AML-193 (cell line): ENCODE measurements at places on chromosomes 5 and 9.

DNA sequence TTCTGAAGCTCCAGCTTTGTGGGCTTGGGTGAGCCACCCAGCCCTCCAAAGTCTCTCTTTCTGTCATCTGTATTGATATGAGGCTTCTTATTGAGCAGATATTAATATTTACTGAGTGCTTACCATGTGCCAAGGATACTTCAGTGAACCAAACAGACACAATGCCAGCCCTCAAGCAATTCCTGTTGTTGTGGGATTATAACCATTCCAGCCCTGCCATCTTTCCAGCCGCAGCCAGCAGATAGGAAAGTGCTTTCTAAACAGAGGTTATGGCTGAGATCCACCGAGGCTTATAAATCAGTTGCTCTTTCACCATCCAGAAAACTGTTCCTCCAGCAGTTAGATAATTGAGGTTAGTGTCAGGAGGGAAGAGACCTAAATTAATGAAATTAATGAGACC, 137.7 kb upstream of the ALDH1B1 start:
- DNase-seq: no peak

- DNase-seq: no peak
Measured at GRCh38 chr9:94068257-94068656, 16.0 kb upstream of the PTPDC1 start.

DNA sequence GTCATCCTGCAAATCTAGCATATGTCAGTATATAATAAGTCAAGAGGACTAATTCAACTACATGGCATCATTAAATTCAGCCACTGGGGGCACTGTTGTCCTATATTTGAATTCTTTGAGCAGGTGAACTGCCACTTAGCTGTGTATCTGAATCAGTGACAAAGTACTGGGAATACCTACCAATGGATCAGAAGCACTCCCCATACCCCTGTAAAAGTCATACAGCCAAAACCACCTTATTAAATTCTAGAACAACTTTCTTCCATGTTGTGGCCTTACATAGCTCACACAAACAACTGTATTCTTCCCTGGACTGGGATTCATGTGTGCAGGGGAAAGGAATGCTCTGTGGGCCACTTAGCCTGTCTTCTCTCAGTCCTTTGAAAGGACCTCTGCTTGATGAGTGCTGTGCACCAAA, 57.4 kb upstream of the PLPP6 start:
- peak; percentile 69 for DNase-seq

- no peak for DNase-seq
Measured at GRCh38 chr5:115028557-115028956, 141.2 kb downstream of the TRIM36 start.

DNA sequence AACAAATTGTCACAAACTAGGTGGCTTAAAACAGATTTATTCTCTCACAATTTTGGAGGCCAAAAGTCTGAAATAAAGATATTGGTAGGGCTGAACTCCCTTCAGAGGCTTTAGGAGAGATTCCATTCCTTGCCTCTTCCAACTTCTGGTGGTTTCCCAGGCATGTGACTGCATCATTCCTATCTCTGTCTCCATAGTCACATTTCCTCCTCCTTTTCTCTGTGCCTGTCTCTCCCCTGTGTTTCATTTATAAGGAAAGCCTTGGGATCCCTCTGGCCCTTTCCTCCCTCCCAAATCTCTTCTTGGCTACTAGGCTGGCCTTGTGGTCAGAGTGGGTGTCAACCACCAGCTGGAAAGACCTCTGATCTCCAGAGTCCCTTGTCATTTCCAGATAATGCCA, 78.2 kb downstream of the SNX18 start:
- DNase-seq: no peak

- DNase-seq: no peak
Measured at GRCh38 chr9:121328876-121329681, 41.0 kb downstream of the STOM start.

- DNase-seq: no peak
Measured at GRCh38 chr5:58828258-58828657, 245.4 kb downstream of the RAB3C start.

GRCh38 chr5:139710319-139711066, 62.3 kb downstream of the CXXC5 start:
- peak; percentile 32 for DNase-seq

DNA sequence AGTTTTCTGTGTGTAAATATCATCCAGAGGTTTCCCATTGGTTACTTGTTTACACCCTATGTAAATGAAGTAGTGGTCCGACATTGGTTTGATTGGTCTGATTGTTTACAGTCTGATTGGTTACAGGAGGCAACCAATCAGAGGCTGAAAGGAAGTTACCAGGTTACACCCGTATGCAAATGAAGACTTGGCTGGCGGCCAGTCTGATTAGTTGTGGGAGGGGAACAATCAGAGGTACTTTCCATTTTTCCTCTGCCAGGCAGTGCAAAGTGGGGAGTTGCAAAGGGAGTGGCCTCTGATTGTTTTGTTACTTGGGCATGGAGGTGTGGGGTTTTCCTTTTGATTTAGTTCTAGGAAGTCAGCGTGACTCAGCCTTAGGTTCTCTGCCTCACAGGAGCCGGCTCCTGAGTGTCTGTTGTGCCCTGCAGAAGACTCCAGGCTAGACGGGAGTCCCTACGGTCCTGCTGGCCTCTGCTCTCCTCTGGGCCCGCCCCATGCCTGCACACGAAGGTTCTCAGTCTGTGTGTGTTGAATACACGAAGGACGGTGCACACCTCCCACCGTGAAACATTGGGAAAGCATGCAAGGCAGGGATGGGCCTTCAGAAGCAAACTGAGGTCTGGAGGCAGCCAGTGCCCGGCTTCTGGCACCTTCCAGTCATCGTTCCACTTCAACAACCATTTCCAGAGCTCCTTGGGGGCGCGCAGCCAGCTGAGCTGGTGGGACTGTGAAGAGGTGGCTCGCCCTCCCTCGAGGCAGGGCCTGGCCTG, 42.9 kb downstream of the OLFM1 start:
- no peak for DNase-seq

- DNase-seq: peak; percentile 36
Measured at GRCh38 chr5:78162253-78162862, 132.1 kb downstream of the AP3B1 start.

DNA sequence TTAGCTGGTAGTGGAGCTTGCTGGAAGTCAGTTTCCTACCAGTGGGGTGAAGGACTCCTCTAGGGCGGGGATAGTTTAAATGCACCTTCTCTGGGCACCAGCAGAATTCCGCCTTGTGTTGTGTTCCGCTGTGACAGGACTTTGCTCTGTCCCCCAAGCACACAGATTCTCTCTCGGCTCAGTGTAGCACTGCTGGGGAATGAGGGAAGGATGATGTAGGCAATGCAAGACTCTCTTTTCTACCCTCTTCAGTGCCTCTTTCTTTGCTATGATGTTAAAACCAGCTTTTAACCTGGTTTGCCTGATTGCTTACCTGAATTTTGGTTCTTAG, 155.2 kb upstream of the SH3GL2 start:
- DNase-seq: no peak

DNA sequence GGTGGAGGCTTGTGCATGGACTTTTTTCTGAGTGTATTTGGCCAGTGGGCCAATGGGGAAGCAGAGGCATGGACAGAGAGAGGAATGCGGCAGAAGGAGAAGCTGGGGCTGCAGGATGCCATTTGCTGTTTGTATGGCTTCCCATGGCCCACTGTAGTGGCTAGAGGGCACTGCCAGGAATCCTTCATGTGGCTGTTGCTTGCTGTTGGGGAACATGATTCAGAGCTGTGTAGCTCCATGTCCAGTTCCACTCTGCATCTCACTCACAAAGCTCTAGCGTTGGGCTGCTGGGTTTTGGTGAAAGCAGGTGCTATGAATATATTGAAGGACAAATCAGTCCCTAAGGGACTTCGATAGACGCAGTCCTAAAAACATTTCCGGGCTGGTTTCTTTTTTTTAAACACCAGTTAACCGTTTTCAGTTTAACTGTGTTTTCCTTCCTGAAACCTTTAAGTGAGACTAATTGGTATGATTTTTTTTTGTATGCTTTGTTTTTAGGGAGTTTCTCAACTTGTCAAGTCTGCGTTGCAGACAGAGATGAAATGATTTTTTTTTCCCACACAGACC, 51.3 kb downstream of the SLC22A5 start:
- DNase-seq: peak; percentile 20

GRCh38 chr9:121640076-121640475, 11.4 kb upstream of the DAB2IP start:
- DNase-seq: no peak

DNA sequence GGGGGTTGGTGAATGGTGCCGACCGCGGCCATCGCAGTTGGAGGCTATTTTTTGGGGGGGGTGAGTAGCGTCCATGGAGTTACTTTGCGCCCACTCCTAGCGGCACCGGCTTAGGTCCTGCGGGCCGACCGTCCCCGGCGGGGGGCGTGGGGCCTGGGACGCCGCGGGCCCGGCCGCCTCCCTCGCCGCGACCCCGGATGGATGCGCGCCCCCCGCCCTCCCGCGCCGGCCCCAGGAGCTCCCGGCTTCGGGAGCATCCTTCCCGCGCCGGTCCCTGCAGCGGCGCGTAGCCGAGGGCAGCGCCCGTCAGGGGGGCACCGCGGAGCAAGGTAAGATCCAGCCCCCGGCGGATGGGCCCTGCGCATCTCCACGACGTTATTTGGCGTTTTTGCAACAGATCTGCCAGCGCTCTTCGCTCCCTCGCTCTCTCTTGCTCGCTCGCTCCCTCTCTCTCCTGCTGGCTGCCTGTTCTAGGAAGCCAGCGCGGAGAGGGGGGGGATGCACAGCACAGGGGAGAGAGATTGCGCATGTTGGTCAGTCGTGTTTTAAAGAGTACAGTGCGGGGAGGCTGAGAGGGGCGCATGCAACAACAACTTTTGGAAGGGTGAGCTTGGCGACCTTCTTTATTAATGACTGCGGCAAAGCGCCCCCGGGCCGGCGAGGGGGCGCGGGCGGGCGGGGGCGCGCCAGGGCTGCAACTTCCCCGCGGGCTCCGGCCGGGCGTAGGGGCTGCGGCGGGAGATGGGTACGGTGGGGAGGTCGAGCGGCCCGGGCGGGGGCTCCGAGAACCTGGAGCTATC, 413 bp downstream of the JADE2 start:
- peak; percentile 55 for DNase-seq

- DNase-seq: no peak
Measured at GRCh38 chr9:121765021-121765950, 113.9 kb downstream of the DAB2IP start.

- no peak for DNase-seq
Measured at GRCh38 chr5:158126442-158127405, 267.8 kb upstream of the CLINT1 start.

DNA sequence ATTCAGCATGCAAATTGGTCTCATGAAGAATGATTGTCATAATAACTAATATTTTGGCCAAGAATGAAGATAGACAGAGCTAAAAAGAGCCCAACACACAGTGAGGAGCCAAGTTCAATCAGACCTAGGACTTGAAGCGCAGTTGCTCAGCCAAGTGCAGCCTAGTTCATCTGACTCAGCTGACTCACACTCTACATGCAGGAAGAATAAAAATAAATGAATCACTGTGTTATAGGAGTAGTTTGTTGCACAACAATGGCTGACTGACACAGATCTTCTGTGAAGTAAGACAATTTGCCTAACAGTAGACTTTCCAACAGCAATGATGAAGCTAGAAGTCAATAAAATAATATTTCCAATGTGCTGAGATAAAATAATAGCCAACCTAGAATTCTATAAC, 261.5 kb downstream of the CEMIP2 start:
- DNase-seq: no peak

GRCh38 chr5:132528866-132529634, 14.3 kb downstream of the IL5 start:
- no peak for DNase-seq

- DNase-seq: no peak
Measured at GRCh38 chr5:102747386-102748166, 7.5 kb upstream of the PAM start.

DNA sequence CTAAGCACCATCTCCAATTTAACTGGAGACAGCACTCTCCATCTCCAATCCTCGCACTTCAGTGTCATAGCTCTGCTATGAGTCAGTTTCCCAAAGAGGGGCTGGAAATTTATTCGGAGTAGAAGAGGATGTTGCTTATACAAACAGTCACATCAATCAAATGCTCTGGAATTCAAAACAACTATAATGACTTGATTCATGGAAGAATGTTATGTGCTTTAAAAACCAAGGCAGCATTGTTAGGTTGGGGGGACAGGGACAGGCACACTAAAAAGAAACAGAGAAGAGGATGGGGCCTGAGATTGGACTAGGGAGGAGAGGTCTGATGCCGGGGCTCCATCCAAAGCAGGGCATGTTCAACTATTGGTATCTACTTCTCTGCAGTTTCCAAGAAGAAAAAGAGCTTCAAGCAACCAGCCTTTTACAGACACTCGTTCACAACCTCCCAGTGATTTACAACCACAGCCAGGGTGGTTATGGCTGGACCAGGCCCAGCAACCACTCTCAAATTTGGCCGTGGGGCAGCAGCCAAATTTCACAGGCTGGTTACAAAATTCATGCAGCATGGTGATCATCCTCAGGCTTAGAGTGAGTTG, 117.5 kb upstream of the ZNF366 start:
- no peak for DNase-seq

DNA sequence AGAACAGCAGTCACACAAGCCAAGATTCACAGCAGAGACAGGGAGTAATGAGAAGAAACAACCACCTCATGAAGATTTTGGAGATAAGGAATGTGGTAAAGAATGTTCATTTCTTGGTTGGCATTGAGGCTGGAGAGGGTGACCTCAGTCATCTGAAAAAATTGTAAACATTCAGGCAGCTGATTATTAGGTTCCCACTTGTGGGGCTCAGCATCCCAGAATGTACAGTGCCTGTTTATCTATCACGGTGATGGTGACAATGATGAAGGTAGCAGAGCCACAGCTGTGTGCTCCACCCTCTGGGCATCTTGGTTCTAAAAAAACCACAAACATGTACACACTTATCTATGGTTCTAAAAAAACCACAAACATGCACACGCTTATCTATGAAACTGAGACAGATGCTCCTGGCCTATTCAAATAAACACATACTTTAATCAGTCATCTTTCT, 143.9 kb upstream of the MOCS2 start:
- DNase-seq: no peak

DNA sequence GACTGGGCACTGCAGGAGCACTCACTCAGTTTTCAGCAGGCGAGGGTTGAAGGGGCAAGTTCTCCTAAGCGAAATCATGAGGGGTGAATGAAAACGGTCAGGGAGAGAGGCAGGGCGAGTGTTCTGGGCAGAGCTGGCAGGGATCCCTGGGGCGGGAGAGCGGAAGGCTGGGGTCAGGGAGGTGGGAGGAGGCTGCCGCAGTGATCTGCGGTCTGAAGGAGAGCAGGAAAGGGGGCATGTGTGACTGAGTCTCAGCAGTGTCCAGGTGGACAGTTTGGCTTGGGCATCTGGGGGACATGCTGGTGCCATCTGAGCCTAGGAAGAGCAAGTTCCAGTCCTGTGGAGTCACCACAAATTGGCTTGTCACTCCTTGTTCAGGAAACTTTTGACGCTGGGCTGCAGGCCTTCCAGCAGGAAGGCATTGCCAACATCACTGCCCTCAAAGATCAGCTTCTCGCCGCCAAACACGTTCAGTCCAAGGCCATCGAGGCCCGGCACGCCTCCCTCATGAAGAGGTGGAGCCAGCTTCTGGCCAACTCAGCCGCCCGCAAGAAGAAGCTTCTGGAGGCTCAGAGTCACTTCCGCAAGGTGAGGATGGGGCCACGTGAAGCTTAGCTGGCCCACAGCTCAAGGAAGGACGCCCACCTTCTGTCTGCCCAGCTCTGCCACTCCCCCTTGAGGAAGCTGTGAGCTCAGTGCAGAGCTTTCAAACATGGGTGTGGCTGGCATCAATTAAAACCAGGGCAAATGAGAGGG, 31.1 kb downstream of the DYNC2I2 start:
- DNase-seq: no peak
